Astrocyte (in vitro differentiated cells and primary cell): ENCODE measurements at places on chromosomes 2 and 18. TPM values are rescaled to one million over a fixed set of nuclear protein-coding genes. Genes with fewer than 3 reads are reported as not detected.

DNA sequence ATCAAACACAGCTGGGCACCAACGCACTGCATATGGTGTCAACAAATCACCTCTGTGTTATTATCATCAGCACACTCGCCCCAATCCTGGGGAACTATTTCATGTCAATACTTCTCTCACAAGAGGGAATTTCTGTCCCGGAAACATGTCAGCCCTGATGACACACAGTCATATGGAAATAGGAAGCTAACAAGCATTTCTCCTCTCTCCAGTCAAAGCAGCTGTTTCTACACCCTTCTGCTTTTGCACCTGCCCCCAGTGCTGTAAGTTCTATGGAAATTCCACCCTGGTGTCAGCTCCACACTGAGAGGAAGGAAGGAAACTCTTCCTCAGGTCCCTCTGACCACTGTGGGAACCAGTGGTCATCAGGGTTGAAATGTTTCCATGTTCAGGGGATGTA, 447.6 kb upstream of the ID2 start:
- no peak overlapping the region for H3K27ac ChIP-seq
- no peaks in the 10 kb centered on the region for H3K36me3 ChIP-seq
- no peaks in the 10 kb centered on the region for H3K4me1 ChIP-seq
- DNase-seq: no peak
- no peak overlapping the region for H3K4me3 ChIP-seq

- no peaks in the 10 kb centered on the region for H3K4me1 ChIP-seq
- DNase-seq: peak; percentile 11
- no peak overlapping the region for H3K4me3 ChIP-seq
- H3K27me3 ChIP-seq: no peaks in the 10 kb centered on the region
- no peak overlapping the region for H3K27ac ChIP-seq
These were observed 65.2 kb upstream of the ST8SIA5 start for GRCh38 chr18:46821856-46822711.

DNA sequence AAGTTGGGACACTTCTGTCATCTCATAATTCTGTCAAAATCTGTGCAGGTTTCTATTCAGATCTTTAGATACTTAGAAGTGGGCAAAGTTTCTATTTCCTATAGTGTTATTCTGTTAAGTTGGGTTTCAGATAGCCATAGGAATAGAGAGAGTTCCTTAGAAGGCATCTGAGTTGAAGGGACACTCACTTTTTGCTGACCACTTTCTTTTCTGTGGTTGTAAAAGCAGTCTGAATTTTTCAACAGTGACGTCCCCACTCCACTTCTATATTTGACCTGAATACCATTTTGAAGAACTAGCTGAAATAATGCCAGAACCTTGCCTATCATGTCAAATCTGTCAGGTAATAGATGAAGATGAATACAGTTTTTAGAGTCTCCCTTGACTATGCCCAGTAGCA, 267.3 kb downstream of the SPAG16 start:
- H3K36me3 ChIP-seq: no peaks in the 10 kb centered on the region
- DNase-seq: no peak
- no peaks in the 10 kb centered on the region for H3K27me3 ChIP-seq
- H3K4me3 ChIP-seq: no peak overlapping the region

DNA sequence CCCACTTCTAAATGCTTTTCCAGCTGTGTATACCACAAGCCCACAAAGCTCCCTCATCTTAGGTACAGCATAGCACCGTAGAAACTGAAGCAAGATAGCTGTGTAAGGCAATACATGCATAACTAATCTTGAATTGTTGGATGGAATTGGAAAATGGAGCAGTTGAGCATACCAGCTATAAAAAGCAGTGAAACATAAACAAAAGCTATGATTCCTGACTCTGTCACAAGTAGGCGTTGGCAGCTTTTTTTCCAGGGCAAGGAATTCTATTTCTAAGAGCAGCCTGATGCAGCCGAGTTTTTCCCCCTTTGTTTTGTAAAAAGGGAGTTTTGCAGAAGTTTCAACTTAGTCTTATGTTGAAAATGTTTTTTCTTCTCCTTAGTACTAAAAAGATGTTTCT, 32.4 kb downstream of the MOGAT1 start:
- peaks cover 21% of the 10 kb centered on the region for H3K4me1 ChIP-seq
- H3K4me3 ChIP-seq: no peak overlapping the region
- H3K36me3 ChIP-seq: no peaks in the 10 kb centered on the region
- DNase-seq: peak; percentile 67

DNA sequence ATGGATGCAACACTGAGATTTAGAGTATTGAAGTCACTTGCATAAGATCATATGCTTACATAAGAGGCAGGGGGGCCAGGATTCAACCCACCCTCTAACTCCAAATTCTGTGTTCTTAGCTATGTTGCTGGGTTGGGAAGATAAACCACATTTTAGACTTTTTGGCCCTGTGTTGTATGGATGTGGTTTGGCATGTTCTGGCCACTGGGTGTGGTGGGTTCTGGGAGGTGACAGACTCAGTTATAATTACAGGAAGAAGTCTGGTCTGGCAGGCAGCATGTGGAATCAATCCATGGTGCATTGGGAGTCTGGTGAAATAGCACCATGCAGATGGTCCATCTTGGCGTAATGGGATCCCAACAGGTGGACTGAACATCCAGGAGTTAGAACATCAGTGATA, 138.9 kb downstream of the LTBP1 start:
- H3K4me3 ChIP-seq: no peak overlapping the region
- no peaks in the 10 kb centered on the region for H3K27me3 ChIP-seq
- no peak overlapping the region for H3K27ac ChIP-seq
- peak; percentile 47 for DNase-seq
- no peaks in the 10 kb centered on the region for H3K36me3 ChIP-seq

DNA sequence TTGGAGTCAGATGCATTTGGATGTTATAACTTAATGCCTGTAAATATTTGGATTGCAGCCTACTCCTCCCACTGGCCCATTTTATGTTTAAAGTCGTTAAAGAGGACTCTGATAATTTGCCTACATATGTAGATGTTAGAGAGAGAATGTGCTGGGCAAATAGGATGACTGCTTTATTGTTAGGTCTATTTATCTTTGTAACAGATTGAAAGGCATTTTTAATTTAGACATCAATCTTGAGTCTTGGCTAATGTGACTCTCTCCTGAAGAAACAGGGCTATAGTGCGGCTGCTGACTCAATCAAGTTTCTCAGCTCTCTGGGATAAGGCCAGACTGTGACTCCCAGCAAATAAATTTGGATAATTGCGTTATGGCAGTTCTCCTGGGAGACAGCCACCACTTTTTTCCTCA, 1101.4 kb downstream of the CBLN2 start:
- no peaks in the 10 kb centered on the region for H3K27me3 ChIP-seq
- H3K4me3 ChIP-seq: no peak overlapping the region
- peaks cover 14% of the 10 kb centered on the region for H3K4me1 ChIP-seq
- H3K27ac ChIP-seq: peak overlapping the region; percentile 89
- DNase-seq: peak; percentile 86

- H3K27me3 ChIP-seq: no peaks in the 10 kb centered on the region
- no peaks in the 10 kb centered on the region for H3K36me3 ChIP-seq
- DNase-seq: no peak
- no peak overlapping the region for H3K4me3 ChIP-seq
- no peaks in the 10 kb centered on the region for H3K4me1 ChIP-seq
These were observed 119.1 kb downstream of the BMPR2 start for GRCh38 chr2:202495230-202495604.

DNA sequence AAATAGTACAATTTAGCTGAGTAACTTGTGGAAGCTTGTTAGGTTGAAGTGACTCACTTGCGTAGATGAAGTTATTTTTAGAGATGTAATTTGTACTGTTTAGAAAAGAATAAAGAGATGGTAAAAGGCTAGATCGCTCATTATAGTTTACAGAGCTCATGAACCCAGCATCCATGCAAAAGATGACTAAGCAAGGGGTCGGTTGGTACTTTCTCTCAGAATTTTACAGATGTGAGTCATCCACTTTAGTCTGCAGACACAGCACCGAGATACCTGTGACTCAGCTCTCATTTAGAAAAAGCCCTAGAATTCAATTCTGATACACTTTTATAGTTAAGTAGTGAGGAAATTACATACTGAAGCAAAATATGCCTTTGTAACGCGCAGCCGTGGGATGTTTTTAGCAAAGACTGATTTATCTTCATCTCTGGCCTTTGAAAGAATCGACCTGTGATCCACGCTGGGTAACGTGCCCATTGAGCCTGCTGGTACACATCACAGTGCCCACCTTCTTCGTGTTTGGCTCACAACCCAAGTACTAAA, 116.5 kb upstream of the FOSL2 start:
- peak overlapping the region; percentile 97 for H3K27ac ChIP-seq
- DNase-seq: peak; percentile 99
- no peaks in the 10 kb centered on the region for H3K27me3 ChIP-seq
- peaks cover 40% of the 10 kb centered on the region for H3K4me1 ChIP-seq
- no peak overlapping the region for H3K4me3 ChIP-seq

- H3K27ac ChIP-seq: no peak overlapping the region
- H3K27me3 ChIP-seq: no peaks in the 10 kb centered on the region
- H3K36me3 ChIP-seq: no peaks in the 10 kb centered on the region
- no peak for DNase-seq
These were observed 114.8 kb downstream of the DIS3L2 start for GRCh38 chr2:232076272-232076671.

DNA sequence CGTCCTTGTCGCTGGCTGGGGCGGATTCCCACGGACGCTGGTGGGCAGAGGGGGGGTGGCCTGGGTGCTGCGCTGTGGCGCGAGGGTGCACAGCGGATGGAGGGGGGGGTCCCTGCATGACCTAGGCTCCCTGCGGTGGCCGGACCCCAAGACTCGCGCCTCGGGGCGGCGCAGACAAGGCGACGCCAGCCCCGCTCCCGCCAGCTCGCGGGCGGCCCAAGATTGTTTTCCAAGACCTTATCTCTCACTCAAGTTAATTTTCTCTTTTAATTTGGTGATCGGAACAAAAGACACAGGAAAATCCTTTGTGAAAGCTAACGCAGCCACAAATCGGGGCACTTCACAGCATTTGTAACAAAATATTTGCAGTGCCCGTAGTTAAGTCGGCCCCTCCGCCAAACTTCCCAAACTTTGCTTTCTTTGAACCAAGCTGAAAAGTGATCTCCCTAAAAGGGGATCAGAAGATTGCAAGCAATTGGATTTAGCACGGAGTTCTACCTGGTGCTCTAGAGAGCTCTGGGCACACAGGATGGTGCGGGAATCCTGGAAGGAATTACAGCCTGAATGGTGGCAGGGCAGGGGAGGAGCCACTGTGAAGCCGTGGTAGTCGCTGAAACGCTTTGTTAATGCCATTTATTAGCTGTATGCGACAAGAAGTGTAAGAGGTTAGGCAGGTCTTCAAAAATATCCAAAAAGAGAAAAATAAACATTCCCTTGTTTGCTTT, 4.8 kb upstream of the ID2 start:
- peak overlapping the region; percentile 54 for H3K4me3 ChIP-seq
- no peaks in the 10 kb centered on the region for H3K36me3 ChIP-seq
- peaks cover 39% of the 10 kb centered on the region for H3K4me1 ChIP-seq
- peak overlapping the region; percentile 93 for H3K27ac ChIP-seq
- DNase-seq: no peak
- H3K27me3 ChIP-seq: no peaks in the 10 kb centered on the region

DNA sequence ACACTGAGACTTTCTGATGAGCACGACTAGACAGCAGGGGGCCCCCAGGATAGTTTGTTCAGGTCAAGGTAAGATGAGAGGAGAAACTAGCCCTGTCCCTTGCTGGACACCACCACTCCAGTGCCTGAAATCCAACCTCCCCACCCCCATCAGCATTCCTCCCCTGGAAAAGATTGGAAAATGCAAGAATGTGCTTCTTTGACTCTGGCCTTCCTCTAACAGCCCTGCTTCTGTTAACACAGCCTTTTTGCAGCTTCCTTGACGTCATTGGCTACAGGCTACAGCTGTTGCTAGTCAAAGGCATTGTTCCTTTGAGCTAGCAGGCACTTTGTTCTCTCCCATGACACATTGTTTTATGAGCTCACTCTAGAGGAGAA, 20.1 kb upstream of the LTBP1 start:
- H3K27ac ChIP-seq: no peak overlapping the region
- no peak overlapping the region for H3K4me3 ChIP-seq
- H3K4me1 ChIP-seq: no peaks in the 10 kb centered on the region
- peaks cover 6% of the 10 kb centered on the region for H3K27me3 ChIP-seq
- peak; percentile 39 for DNase-seq
- no peaks in the 10 kb centered on the region for H3K36me3 ChIP-seq

DNA sequence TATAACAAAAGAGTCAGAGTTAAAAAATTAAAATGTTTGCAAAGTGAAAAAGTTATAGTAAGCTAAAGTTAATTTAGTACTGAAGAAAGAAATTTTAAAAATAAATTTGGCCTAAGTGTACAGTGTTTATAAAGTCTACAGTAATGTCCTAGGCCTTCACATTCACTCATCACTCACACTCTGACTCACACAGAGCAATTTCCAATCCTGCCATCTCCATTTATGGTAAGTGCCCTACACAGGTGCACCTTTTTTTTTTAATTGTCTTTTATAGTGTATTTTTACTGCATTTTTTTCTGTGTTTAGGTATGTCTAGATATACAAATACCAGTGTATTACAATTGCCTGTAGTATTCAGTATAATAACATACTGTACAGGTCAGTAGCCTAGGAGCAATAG, 562.9 kb downstream of the PIK3C3 start:
- H3K4me3 ChIP-seq: no peak overlapping the region
- H3K27me3 ChIP-seq: no peaks in the 10 kb centered on the region
- no peaks in the 10 kb centered on the region for H3K36me3 ChIP-seq
- H3K27ac ChIP-seq: no peak overlapping the region

DNA sequence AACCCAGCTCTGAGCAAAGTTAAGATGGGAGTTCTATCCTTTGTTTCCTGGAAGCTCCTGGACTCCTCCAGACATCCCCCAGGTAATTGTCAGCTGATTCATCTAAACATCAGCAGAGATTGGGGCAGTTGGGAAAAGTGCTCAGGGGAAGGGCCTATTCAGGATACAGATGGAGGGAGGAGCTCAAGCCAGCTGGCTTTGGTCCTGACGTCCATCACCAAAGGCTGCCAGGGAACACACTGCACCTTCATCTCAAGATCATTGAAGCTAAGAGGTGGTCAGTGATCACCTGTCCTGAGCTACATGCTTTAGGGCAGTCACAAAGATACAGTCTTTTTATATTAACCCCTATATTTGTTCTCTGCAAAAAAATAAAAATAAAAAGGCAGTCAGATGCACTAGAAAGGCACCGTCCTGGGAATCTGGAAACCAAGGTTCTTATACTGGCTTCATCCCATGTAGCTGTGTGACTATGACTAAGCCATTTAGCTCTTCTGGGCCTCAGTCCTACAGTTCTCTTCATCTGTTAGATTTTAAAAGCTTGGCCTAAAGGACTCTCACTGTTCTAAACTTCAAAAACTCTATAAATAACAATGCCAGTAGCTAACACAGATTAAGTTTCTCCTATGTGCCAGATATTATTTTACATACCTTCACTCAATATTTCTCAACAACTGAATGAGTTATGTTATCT, 446.5 kb downstream of the BCL11A start:
- H3K27ac ChIP-seq: no peak overlapping the region
- no peaks in the 10 kb centered on the region for H3K4me1 ChIP-seq
- H3K36me3 ChIP-seq: no peaks in the 10 kb centered on the region

GRCh38 chr2:152280780-152281179, 54.2 kb upstream of the FMNL2 start:
- no peaks in the 10 kb centered on the region for H3K27me3 ChIP-seq
- H3K36me3 ChIP-seq: no peaks in the 10 kb centered on the region
- H3K27ac ChIP-seq: no peak overlapping the region
- no peak for DNase-seq
- no peaks in the 10 kb centered on the region for H3K4me1 ChIP-seq
- no peak overlapping the region for H3K4me3 ChIP-seq

GRCh38 chr2:133485868-133486267, 82.4 kb downstream of the NCKAP5 start:
- no peak overlapping the region for H3K4me3 ChIP-seq
- H3K36me3 ChIP-seq: no peaks in the 10 kb centered on the region
- H3K27me3 ChIP-seq: no peaks in the 10 kb centered on the region
- H3K27ac ChIP-seq: no peak overlapping the region
- H3K4me1 ChIP-seq: peaks cover 3% of the 10 kb centered on the region
- DNase-seq: no peak

The LINC00305 gene
- not detected in 2 replicates for total RNA-seq

The UGT1A8 gene
- total RNA-seq: not detected in 2 replicates

The RGPD4 gene
- total RNA-seq: not detected in 2 replicates
